ENCODE measurements at places on chromosomes 3 and 15.

DNA sequence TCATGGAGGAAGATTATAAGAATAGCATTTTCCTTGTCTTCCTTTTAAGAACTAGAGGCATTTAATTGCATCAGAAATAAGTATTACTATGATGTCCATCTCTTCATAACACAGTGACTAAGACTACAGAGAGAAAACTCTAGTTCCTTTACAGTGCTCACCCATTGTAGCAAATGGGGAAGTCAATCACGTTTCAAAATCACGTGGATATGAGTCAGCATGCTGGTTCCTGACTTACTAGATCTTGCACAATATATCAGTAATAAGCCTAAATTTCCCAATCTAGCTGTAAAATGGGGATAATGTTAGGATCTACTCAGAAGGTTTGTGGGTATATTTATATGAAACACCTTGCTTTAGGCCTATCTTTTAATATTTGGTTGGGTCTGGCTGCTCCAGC is 254.8 kb upstream of the EOMES start:
- DNase-seq, result peak; percentile 63

GRCh38 chr3:18758047-18758704 is 333.0 kb upstream of the SATB1 start:
- DNase-seq, result peak; percentile 90

GRCh38 chr3:168025076-168025475 is 70.6 kb downstream of the GOLIM4 start:
- no peak for DNase-seq

DNA sequence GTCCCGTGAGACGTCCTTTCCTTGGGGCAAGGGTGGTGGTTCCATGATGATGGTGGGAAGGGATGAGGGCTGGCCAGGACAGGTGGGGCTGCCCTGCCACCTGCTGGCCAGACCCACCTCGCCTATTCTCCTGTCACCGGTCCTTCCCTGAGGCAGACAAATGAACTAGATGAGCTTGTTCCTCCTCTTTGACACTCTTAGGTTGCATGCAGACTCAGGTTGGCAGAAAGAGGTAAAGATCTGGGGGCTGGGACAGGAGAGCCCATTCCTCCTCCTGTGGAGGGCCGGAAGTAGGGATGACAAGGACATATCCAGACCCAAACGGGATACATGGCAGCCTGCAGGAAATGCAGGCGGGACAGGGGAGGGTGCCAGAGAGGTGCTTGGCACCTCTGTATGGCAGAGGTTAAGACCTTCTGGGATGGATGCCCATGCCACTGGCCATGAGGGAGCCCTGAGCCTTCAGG is 38.6 kb downstream of the ACSBG1 start:
- DNase-seq, result peak; percentile 68

GRCh38 chr15:73752806-73753193 is 351 bp downstream of the INSYN1 start:
- no peak for DNase-seq

DNA sequence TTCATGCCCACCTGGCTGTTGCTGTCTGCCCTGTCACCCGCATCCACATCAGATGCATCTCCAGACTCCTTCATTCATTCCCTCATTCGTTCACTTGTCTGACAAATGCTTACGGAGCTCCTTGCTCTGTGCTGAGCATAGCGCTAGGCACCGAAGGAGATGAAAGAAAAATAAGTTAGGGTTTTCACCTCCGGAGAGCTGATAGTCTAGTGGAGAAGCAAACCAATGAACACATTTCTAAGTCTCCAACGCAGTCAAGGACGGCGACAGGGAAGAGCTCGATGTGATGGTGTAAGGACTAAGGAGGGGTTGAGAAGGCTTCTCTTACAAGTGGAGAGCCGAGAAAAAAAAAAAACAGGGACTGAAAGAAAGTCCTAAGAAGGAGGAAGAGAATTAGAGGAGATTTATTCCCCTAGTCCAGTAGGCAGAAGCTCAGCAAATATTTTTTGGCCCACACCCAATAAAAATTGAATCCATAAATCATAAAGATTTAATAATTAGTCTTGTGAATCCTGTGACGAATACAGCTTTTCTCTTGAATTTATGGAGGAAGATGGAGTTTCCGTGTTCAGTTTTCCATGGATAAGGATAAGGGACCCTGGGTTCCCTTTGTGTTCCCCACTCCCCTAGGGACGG is 127.2 kb upstream of the DLG1 start:
- no peak for DNase-seq

DNA sequence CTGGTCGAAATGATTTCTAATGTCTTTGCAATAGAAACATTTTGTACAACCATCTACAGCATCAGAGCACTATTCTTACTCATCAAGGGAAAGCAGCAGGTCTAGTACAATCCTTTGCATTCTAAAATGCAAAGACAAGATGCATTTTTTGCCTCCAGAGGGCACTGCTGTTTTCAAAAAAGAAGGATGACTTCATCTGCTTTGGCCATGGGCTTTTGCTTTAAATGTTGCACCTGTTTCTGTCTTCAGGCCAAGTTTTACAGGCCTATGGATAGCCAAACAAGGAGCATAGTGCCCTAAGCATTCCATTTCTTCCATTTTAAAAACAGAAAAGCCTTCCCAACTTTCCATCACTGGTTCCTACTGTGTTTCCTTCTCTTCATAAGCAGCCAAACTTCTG is 3.4 kb downstream of the PARP9 start:
- DNase-seq, result peak; percentile 81

GRCh38 chr3:179015551-179016020 is 56.0 kb downstream of the ZMAT3 start:
- peak; percentile 92 for DNase-seq

- no peak for DNase-seq
These were observed 5.9 kb downstream of the SOX2 start for GRCh38 chr3:181717549-181718171.

GRCh38 chr15:94256511-94256910 is 25.1 kb downstream of the MCTP2 start:
- peak; percentile 37 for DNase-seq

- DNase-seq, result no peak
These were observed 123.2 kb upstream of the TBC1D5 start for GRCh38 chr3:17865631-17866030.

DNA sequence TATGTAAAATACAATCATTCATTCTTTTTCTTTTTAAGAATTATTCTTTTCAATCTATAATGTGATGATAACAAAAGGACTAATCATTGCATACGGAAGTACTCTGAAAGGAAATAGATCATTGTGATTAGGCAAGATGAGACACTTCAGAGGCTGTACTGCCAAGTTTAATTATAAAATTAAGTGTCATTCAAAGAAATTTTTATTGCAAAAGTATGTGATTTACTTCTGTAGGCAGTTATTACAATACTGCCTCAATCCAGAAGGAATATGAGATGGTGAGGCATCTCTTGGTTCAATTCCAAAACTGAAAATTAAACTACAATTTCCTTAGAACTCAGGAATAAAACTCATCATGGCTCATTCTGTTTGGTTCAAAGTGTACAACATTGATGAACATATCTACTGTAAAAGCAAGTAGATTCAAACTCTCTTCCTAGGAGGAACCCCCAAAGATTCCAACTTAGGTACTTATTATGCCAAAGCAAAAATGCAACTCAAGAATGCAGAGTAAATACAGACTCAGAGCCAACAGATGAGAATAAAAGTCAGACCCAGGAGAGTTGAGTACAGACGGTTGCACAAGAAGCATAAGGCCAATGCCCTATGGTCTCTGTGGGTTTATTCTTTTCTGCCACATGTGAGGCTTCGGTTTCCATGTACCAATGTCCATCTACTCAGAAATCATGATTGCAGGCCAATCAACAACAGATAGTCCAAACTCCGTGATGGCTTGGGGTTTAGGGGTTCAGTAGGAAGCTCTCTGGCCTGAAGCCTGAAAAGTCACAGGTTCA is 118.5 kb upstream of the WNT5A start:
- no peak for DNase-seq

DNA sequence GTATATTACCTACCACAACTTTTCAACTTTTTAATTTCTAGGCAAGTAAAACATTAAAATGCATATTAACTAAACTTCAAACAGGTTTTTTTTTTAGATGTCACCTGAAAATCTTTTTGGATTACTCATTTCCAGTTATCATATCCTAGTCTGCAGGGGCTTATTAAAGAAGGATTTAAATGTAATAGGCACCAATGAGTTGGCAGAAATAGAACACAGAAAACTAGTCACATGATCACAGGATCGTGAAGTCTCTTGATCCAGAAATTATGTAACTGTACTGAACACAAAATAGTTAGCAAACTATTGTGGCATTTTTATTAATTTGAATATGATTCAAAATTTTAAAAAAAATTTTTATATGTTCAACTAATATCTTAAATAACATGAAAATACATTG is 654.4 kb upstream of the NAALADL2 start:
- DNase-seq, result no peak

Data from hematopoietic multipotent progenitor cell treated with erythropoietin and hydrocortisone succinate and interleukin-3 and kit ligand, for 6 days (in vitro differentiated cells).